ENCODE measurements at places on chromosomes 2 and 18.
A peak's percentile ranks its signal among the peaks of the same experiment; 100 is the strongest.

- DNase-seq = no peak
Measured at GRCh38 chr2:134539981-134540380, 178.8 kb downstream of the TMEM163 start.

DNA sequence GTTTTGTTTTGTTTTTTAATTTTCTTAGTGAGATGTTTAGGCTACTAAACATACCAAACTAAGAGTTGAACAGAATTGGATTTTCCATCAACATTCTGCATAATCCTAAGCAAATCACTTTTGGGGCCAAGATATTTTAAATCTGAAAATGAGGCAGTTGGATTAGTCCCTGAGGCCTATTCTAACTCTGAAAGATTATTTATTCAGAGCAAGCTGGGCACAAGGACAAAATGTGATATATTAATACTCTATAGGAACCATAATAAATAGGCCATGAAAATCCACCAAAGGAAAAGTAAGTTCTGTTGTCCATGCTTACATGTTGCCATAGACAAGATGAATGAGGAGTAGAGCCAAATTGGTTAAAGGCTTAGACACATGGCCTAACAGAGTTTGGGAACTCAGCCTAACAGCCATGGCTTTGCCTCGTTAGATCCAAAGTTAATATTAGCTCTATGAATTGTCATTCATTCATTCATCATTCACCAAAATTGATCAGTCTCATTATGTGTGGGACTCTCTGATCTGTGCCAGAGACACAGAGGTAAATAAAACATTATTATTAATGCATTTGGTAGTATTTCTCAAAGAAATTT lies 183.5 kb downstream of the SCG2 start:
- no peak for DNase-seq

- no peak for DNase-seq
Measured at GRCh38 chr2:212173756-212174510, 364.7 kb downstream of the ERBB4 start.

GRCh38 chr18:60794802-60795201 lies 422.2 kb upstream of the MC4R start:
- no peak for DNase-seq

DNA sequence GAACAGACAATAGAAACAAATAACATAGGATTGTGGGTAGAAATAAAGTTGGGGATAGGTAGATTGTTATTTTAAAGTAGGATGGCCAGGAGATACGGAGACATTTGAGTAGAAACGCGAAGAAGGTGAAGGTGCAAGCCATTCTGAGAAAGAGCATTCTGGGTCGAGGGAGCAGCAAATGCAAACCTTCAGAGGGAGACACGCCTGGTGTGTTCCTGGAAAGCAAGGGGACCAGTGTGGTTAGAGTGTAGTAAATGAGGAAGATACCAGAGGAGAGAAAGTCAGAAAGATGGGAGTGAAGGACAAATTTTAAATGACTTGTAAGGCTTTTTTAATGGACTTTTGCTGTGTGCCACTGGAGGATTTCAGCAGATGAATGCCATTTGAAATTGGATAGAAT lies 1.7 kb downstream of the CYP20A1 start:
- no peak for DNase-seq

DNA sequence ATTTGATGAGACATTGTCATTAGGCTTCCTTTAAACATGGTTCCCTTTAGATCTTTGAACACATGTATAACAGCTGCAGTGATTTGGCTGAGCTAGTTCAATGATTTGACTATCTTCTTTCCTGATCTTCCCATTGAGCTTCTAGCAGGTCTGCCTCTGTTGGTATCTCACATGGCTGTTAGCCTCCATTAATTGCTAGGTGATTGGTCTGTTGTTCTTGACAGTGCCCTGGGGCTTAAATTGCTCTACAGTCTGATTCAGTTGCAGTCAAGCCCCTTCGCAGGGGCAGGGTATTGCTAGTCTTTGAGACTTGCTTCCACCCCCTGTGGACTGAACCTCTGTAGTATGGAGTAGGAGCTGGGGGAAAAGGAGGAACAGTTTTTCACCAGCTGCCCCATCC lies 24.1 kb downstream of the SKA1 start:
- DNase-seq = no peak

DNA sequence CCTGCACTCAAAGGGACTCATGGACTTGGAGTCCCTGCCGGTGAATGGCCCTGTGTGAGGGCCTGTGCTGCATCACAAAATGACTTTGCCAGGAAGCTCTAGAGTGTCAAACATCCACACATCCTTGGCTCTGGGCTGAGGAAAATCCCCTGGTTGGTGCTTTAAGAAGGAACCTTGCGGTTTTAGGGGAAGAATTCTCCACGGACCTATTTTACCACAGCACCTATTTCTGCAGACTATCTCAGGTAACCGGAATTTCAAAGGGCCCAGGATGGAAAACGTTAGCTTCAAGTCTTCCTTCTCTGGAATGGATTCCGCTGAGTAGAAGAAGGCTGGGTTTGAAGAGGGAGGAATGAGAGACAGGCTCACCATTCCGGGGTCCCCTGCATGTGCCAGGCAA lies 166.2 kb downstream of the ALK start:
- DNase-seq = no peak

- DNase-seq = no peak
Measured at GRCh38 chr2:10359246-10359645, 56.5 kb downstream of the HPCAL1 start.

- DNase-seq = no peak
Measured at GRCh38 chr2:196372276-196372809, 201.0 kb upstream of the STK17B start.

- DNase-seq = no peak
Measured at GRCh38 chr2:95296880-95297487, at the start of gene KCNIP3. Gene KCNIP3 (plus strand): TSS chr2:95297347. CDS start chr2:95297439, 92 bp downstream.

- no peak for DNase-seq
Measured at GRCh38 chr2:209472112-209472832, 48.4 kb downstream of the MAP2 start.

GRCh38 chr2:95356821-95357700 lies 45.4 kb upstream of the FAHD2A start:
- DNase-seq = no peak

- no peak for DNase-seq
Measured at GRCh38 chr2:196253116-196253480, 81.7 kb upstream of the STK17B start.

DNA sequence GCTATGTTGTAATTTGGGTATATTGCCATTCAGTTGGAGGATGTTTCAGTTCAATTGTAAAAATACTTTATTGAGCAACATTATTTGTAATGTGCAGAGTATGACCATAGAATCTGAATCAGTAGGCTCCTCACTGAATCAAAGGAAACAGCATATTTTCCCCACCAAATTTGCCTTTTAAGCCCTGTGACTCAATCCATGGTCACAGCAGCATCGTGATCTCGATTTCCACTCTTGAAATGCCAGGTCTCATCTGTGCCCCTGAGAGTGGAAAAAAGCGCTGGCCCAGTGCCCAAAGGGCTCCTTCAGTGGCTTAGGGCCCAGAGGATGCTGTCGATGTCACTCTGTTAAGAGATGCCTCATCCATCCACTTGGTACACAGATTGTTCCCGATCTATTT lies 57.5 kb downstream of the FHOD3 start:
- no peak for DNase-seq

GRCh38 chr2:218329027-218329825 lies 27.4 kb upstream of the CATIP start:
- DNase-seq = peak; percentile 47

GRCh38 chr2:69202327-69202726 lies 184.7 kb downstream of the GFPT1 start:
- DNase-seq = no peak
